8988T (cell line): ENCODE measurements at places on chromosomes 6 and 20.

- no peak for DNase-seq
These were observed 23.1 kb upstream of the MAS1L start for GRCh38 chr6:29510746-29511300.

- DNase-seq, result no peak
These were observed 215.2 kb downstream of the TMEM242 start for GRCh38 chr6:157107915-157108651.

DNA sequence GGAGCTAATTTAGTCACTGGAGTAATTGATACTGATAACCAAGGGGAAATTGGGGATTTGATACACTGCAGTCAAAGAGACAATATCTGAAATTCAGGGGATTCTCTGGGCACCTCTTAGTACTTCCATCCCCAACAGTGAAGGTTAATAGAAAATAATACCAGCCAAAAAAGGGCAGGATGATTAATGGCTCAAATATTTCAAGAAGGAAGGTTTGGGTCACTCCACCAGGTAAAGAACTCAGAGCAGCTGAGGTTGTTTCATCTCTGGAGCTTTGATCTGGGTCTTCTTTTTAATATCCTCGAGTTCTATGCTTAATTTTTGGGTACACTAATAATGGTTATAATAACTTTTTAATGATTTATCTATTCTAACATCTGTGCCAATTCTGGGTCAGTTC lies 70.8 kb downstream of the CDKAL1 start:
- no peak for DNase-seq

DNA sequence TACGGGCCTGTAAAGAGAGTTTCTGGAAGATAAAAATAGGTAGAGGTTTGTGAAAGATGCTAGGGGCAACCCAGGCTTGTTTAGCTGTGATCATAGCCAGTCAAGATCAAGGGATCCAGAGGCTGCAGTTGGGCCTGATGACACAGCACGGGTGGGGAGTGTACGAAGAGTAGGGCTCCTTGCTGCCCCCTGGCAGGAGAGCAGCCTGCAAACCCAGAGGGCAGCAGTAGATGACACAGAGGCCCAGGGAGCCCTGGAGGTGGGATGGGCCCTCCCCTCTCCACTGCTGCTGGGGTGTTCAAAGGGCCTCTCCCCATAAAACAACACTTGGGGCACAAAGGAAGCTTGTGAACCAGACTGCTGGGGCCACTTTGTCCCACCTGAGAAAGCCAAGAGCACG lies 47.2 kb downstream of the VEGFA start:
- peak; percentile 72 for DNase-seq

DNA sequence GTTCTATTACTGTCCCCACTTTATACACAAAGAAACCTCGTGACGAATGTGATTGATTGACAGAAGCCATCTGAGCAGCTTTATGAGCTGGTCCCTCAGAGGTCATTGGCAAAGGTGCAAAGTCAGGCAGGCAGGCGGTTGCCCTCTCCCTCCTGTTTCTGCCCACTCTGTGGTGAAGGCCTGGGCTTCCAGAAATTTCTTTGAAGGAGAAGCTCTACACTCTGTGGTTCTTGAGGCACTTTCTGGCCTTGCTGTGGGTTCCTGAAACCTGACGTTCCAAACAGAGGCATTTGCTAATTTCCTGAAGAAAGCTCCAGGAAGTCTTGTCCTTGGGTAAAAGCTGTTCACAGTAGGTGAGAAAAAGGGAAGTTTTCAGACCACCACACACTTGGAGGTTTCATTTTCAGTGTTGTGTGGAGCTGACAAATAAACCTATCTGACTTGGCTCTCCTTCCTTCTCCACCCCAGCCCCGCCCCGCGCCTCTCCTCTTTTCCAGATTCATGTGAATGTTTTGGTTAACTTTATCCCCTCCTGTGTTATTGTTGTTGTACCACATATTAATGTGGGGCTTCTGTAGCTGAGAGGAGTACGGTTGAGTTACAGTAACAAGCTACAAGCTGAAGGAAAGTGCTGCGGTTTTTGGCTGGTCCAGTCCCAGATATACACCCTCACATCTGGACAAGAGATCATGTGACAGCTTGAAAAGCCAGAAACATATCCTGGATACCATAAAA lies 274.1 kb downstream of the CLIC5 start:
- DNase-seq, result no peak

GRCh38 chr6:37122861-37123260 lies 47.1 kb upstream of the PIM1 start:
- no peak for DNase-seq

DNA sequence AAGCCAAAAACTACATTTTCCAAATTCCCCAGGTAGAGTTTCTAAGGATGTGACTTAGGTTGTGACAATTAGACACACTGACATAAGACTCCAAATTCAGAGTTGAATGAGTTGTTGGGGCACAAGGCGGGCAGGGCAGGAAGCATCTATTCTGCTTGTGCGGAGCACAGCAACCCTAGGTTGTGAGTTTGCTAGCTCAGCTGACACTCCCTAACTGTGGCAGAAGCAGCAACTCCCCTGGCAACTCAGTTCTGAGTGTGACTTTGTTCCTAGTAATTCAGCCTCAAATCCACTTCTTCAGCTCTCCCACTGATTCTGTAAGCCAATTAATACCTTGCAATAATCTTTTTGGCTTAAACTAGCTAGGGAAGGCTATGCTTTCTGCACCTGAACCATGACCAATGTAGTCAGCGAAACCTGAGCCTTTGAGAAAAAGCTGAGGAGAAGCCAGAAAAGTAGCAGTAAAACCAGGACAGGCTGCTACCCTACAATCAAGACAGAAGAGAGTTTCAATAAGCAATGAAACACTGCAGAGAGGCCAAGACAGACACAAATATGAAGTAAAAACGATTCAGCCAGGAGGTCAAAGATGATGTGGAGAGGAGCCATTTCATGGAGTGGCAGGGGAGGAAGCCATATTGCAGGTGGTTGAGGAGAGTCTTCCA lies 30.0 kb upstream of the PAQR8 start:
- no peak for DNase-seq

DNA sequence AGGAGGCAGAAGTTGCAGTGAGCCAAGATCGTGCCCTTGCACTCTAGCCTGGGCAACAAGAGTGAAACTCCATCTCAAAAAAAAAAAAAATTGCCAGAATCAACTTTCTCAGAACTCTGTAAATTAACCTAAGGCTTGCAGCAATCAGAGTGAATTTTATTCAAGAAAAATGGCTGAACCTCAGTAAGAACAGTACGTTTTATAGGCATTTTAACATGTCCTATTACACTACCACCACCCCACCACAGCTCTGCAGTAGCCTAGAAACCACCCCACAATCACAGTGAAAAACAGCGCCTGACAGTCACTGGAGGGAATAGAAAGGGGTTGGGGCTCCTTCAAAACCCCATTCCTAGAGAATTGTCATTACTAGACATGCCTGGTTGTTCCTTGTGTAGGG lies 16.4 kb upstream of the BTN1A1 start:
- DNase-seq, result no peak

DNA sequence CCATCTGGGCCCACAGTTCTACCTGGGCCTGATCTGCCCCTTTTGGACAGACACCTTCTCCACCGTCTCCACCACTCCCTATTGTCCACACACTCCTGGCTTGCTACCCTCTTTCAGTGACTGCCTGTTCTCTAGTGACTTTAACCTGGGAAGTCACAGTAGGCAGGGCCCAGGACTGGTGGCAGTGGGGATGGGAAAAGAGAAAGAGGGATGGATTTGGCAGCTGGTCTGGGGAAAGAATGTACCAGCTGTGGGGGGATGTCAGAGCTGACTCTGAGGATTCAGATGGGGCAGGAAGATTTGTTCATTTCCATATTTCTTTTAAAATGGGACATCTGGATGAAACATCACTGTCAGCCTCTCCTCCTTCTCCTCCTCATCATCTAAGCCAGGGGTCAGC lies 85.5 kb downstream of the SULF2 start:
- no peak for DNase-seq

GRCh38 chr6:4961322-4962168 lies 42.3 kb downstream of the RPP40 start:
- no peak for DNase-seq

GRCh38 chr6:8085053-8085511 lies 17.3 kb downstream of the EEF1E1 start:
- DNase-seq, result no peak

GRCh38 chr6:116511424-116512110 lies at the start of gene CALHM5:
Gene CALHM5 (plus strand): TSS chr6:116511639. CDS start chr6:116511697, 58 bp downstream.
- peak; percentile 9 for DNase-seq

- no peak for DNase-seq
These were observed 294.0 kb downstream of the TBC1D7 start for GRCh38 chr6:13034316-13034715.

DNA sequence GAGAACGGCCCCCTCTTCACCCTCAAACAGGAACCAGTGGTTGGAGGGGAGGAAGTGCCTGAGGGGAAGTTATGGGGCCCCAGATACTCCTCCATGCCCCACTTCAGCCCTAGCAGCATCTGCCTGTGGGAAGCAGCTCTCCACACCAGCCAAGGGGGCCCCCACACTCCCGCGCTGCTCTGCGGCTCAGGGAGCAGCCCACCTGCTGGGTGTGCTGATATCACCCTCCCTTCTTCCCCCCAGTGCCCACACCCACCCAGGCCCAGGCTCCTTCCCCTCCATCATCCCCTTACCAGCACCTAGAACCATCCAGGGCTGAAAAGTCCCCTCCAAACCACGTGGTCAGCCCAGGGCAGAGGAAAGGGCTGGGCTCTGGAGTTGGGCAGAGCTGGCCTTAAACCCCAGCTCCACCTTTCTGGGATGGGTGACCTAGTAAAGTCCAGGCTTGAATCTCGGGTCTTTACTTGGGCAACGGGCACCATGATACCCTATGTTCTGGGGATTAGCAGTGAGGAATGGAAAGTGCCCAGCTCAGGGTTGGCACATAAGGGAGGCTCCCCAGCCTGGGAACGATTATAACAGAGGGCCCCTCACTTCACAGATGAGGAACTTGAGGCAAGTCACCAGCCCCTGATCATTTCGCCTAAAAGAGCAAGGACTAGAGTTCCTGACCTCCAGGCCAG lies 663 bp downstream of the LST1 start:
- DNase-seq, result no peak
